ENCODE measurements at places on chromosomes 3 and 15.
A peak's percentile ranks its signal among the peaks of the same experiment; 100 is the strongest.

DNA sequence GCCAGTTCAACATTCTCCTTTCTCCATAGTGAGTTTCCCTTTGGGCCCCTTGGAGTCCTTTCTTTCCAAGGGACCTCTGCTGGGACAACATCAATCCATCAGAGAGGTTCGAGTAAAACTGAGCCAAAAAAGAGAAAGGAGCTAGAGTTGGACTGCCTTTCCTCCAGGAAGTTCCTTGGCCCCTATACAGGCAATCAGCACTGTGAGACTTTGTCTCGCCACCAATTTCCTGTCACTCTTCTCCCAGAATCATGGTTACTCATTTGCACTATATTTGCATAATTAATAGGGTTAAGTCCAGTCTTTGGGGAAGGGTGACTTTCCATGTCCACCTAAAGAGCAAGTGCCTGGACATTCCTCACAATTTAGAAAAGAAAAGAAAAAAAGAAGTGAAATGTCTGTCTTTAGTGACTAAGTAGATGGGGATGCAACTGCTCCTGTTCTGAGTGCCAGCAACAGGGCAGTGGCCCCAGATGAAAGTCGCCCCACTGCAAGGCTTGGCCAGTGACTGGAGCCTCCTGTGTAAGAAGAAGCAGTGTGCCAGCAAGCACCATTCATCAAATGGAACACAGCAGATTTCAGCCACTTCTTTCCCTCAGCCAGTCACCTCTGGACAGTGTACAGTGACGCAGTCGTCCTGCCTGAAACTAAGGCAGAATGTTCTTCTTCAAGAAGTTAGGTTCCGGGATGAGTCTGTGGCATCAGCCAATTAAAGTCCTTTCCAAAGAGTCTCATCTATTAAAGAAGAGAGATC lies 91.6 kb downstream of the FSIP1 start:
- DNase-seq, result no peak

DNA sequence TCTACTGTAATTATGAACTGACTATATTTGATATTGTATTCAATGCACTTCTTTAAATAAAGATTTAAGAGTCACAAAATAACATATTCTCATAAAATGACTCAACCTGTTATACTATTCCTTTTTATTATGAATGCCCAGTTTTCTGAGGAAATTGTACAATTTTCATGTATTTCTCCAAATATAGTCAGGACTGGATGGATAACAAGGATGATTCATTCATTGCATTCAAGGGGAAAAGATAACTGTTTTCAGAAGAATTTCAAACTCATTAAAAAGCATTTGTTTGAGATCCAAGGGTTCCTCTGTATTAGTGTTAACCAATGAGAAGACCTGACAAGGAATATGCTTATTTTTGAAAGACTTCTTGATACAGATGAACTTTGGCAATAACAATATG lies 163.7 kb downstream of the MEIS2 start:
- no peak for DNase-seq

DNA sequence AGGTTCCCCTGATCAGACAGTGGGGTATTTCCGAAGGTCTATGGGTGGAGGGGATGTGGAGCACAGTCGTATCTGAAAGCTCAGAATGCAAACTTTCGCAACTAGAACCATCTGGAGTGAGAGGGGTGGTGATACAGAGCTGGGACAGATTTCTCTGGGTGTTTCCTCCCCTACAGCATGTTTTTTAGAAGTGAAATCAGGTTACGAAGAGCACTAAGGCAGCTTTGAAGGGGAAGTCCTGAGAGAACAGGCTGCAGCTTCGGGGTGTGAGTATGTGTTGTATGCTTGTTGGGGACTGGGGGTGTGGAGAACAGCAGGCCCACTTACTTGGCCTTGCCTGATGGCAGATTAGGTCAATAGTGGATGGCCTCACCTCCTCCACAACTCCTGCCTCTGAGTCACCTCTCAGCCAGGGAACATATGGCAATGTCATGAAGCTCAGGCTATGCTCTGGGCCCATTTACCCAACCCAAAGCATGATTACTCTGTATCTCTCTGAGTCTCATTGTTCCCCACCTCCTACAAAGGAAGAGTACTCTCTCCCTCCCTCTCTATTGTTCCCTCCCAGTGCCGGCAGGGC lies 107.2 kb upstream of the RASGRP1 start:
- DNase-seq, result no peak

DNA sequence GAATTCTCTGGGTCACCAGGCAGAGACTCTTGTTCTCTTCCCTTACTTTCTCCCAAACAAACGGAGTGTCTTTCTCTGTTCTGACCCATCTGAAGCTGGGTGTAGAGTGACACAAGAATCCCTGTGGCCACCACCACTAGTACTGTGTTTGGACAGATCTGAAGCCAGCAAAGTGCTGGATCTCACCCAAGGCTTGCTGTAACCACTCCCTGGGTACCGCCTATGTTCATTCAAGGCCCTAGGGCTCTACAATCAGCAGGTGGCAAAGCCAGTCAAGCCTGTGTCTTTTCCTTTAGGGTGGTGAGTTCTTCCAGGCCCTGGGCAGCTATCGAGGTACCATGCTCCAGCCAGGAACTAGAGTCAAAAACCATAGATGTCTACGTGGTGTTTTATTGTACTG lies 149.2 kb upstream of the CTNNB1 start:
- no peak for DNase-seq

GRCh38 chr15:69812861-69813261 lies 284.9 kb downstream of the TLE3 start:
- no peak for DNase-seq

DNA sequence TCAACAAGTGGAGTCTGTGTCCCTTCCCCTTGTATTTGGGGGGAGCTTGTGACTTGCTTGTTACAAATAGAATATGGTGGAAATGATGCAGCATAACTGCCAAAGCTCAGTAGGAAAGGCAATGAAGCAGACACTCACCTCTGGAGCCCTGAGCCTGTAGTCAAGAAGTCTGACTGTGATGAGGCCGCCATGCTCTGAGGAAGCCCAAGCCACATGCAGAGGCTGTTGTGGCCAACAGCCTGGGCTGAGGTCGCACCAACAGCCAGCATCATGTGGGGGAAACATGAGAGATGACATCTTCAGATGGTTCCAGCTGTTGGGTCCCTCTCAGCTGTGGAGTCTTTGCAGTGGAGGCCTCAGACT lies 161.4 kb downstream of the CHSY1 start:
- DNase-seq, result no peak

DNA sequence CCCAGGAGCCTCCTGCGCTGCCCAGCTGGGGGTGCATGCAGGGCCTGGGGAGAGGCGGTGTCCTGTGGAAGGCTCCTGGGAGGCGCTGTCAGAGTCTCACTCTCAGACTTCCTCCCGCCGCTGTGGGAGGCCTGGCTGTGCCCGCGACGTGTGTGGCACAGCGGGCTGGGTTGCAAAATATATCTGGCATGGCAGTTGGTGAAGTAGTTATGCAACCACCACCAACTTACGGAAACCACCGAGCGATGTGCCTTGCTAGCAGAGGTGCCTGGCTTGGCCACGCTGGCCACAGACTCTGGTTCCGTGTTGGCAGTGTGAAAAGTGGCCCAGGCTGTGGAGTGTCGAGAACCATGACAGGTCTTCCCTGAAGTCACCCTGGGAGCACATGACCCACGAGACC lies 30.6 kb upstream of the GATA2 start:
- DNase-seq, result no peak

- DNase-seq, result peak; percentile 50
Measured at GRCh38 chr15:39344662-39345141, 236.2 kb upstream of the THBS1 start.

- no peak for DNase-seq
Measured at GRCh38 chr3:13346481-13347389, 73.4 kb downstream of the NUP210 start.

- DNase-seq, result no peak
Measured at GRCh38 chr3:105119801-105120340, 246.8 kb upstream of the ALCAM start.

- no peak for DNase-seq
Measured at GRCh38 chr3:113070072-113070640, 79.4 kb downstream of the GTPBP8 start.

DNA sequence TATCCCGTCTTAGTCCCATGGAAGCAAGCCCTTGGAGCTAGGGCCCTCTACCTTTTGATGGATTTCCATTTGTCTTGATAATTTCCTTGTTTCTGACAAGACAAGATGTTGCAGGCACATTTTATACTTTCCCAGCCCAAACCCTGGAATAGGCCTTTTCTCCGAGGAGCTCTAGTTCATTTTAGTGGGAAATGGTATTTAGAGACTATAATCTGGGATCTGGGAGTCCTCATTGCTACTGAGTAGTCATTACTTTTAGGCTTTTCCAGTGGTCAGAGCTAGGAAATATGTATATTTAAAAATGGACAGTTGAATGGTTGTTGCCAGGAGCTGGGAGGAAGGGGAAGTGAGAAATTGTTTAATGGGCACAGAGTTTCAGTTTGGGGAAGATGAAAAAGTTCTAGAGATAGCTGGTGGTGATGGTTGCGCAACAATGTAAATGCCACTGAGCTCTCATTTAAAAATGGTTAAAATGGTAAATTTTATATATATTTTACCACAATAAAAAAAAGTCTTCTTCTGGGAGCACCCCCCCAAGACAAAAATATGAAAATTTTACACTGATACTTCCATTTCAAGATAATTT lies 31.6 kb downstream of the MLH1 start:
- no peak for DNase-seq

GRCh38 chr15:73244333-73244732 lies 124.4 kb downstream of the HCN4 start:
- DNase-seq, result no peak

GRCh38 chr3:188881954-188882641 lies 289.7 kb upstream of the TPRG1 start:
- no peak for DNase-seq

DNA sequence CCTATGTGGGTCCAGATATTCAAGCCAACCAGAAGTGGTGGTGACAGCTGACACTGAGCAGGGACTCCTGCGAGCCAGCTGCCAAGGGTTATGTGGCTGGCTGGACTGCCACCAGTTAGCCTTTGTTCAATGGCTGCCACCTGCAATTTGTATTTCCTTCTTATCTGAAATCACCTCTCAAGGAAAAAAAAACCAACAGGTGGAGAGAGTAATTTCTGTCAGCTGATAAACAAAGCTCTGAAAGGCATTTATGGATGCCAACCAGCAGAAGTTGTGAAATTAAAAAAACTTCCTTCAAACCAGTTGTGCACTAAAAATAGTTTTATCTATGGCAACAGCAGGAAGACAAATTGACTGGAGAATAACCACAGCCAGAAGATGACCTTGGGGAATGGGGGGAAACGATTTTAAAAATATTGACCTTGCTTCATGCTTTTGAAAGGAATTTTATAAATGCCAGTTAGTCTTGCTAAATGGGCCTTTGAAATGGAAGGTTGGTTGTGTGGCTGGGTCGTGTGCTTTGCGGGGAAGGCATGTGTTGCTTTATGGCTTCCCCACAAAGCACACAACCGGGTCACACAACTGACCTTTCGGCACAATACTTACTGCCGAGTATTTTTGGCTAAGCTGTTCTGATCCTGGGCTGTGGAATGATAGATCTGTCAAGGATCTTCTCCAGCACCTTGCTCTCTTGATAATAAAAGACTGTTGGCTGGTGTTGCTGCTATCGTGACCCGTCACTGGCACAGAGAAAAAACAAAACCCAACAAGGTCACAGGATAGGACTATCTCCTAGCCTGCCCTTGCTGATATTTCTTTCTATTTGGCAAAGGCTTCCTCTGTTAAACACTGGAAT lies 3.5 kb downstream of the MYZAP start:
- no peak for DNase-seq

- no peak for DNase-seq
Measured at GRCh38 chr15:63763476-63764123, 70.1 kb downstream of the HERC1 start.

DNA sequence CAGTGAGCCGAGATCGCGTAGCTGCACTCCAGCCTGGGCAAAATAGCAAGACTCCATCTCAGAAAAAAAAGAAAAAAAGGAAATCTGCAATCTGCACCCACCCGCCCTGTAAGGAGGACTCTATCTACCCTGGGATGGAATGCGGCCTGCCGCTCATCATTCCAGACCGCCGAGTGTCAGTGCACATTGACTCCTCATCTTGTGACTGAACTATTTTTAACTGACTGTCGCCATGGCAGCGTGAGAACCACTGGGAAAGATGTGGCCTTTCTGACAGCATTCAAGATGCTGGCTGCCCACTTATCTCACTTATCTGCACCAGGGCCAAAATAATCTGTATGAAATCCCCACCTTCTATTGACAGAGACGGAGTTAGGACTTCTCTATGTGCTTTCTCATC lies 38.8 kb upstream of the ANKRD34C start:
- DNase-seq, result no peak

DNA sequence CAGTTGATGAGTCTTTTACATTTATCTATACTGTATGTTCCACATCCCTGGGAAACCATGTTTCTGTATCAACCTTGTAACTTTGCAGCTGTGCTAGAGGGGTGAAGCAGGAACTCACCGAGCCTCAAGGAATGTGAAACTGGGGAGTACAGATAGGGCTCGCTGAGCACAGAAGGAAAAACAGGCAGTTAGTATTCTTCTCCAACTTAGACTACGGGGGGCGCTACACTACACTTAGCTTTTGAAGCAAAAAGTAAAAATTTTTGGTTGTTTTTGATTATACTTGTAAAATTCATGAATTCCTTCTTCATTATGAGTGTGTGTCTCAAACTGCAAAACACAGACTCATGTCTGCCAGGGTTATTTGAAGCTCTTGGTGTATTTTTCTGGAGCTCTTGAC lies 132.7 kb upstream of the RGMA start:
- no peak for DNase-seq

DNA sequence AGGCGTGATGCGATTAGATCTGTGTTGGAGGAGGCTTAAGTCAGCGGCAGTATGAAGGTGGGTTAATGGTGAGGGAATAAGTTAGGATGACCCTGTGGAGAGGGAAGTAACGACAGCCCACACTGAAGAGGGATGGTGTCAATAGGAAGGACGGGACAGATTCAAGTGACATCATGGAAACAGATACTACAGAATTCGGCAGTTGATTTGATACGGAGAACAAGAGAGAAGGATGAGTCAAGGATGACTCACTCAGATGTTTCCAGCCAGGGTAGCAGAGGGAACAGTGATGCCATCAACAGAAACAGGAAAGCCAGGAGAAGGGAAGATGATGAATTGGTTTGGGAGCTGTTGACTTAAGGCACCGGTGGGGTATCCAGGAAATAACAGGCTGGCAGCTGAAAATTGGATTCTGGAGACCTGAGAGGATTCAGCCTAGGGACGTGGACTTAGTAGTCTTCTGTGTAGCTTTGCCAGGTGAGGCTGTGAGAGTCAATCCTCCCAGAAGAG lies 38.0 kb downstream of the SHC4 start:
- DNase-seq, result no peak

- no peak for DNase-seq
Measured at GRCh38 chr3:30664884-30665283, 58.5 kb downstream of the TGFBR2 start.

GRCh38 chr15:73570355-73571032 lies 62.7 kb downstream of the NPTN start:
- no peak for DNase-seq

DNA sequence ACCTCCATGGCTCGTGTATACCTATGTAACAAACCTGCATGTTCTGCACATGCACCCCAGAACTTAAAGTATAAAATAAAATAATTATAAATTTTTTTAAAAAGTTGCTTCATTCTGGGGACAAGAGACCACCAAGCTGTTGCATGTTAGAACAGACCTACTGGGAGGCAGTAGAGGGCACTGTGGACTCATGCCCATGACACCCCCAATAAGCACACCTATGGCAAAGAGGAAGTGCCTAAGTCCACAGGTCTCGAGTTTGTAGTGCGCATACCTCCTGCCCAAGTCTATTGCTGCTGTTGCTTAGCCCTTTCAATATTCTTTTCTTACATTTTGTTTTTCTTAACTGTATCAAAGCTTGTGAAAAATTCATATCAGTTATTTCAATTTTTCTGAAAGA lies 267.9 kb upstream of the THBS1 start:
- no peak for DNase-seq
